ENCODE measurements at places on chromosomes 5 and 9.

DNA sequence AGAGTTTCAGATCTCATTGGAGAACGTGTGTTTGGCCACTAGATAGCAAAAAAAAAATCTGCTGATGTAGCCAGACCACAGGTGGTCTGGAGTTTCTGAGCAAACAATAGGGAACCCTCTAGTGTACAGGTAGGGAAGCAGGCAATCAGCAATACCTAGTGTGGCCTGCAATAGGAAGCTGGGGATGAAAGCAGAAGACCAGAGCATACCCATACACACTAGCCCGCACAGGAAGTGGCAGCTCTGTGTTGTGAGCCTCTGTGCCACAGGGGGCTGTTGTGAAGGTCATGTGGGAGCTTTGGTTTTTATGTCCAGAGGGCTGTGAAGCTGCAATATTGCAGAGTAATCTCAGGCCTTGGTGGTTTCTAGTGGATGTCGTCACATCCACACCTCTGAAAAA is 81.2 kb downstream of the MTAP start:
- DNase-seq, result no peak

- DNase-seq, result no peak
Observed at GRCh38 chr5:41347569-41347968, 134.2 kb upstream of the C6 start.

DNA sequence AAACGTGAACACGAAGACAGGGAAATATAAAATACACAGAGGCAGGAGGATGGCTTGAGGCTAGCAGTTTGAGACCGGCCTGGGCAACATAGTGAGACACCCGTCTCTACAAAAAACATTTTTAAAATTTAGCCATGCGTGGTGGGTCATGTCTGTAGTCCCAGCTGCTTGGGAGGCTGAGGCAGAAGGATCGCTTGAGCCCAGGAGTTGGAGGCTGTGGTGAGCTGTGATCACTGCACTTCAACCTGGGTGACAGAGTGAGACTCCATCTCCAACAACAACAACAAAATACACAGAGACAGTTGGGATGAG is 55.1 kb downstream of the SUSD1 start:
- DNase-seq, result no peak

- DNase-seq, result no peak
Observed at GRCh38 chr5:109961751-109962150, 272.0 kb downstream of the MAN2A1 start.

DNA sequence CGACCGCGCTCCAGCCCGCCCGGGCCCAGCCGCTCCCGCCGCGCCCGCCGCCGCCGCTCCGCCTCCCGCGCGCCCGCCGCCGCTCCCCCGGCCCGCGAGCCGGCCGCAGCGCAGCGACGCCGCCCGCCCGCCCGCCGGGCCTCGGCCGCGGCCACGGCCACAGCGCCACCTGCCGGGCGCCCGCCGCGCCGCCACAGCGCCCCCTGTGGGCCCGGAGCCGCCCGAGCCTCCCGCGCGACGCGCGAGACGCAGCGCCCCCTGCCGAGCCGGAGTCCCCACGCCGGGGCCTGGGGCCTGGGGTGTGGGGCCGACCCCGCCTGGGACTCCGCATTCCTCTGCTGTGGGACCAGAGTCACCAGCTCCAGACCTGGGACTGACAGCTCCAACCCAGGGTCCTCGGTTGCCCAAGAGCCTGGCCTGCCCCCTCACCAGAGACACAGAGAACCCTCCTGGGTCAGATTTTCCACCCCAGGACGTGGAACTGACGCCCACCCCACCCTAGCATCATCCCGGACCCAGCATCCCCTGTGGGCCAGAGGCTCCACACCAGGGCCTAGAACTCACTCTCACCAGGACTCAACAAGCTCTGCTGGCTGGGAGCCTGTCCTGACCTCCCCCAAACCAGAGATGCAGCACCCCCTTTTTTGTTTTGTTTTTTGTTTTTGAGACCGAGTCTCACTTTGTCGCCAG is at the start of gene RAPGEF1:
Gene RAPGEF1, minus strand, starts transcription at position 118 of the 690 bp plus-strand sequence. CDS start 246 bp downstream, outside the sequence.
- peak; percentile 86 for DNase-seq

GRCh38 chr9:129549139-129549538 is 71.8 kb downstream of the C9orf50 start:
- DNase-seq, result no peak

DNA sequence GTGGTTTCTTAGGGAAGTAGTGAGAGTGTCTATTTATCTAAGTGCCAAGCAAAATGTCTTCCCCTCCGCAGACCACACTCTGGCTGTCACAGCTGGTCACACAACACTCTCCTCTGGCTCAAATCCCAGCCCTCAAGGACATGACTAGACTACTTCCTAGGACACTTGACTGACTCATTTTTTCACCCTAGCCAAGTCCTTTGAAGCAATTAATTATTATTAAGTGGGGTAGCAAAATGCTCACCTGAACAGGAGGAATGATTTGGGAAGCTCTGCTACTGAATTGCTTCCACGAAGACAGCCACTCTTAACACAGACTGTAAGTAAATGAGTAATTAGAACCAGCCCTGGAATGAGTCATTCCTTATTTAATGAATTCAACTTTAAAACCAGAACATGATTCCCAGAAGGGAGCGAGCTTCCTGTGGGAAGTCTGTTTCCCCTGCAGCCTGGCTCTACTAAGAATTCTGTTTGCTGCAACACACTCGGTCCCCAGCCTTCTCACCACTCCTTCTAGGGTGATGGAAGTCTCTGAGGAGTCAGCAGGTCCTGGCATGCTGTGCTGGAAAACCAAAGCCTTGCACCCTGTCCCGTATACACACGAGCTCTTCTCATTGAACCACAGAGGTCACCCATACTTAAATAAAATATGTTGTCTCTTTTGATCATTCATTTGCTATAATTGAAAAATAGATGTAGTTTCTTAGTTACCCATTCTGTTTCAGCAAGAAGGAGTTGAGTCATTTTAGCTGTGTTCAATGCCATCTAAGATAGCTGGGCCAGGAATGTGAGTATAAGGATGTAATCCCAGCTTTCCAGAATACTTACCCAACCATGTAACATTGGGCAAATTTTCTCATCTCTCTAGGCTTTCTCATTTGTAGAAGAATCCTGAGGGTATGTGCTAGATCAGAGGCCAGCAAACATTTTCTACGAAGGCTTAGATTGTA is 218.6 kb upstream of the RASEF start:
- peak; percentile 42 for DNase-seq

GRCh38 chr9:128182893-128183588 is 8.3 kb downstream of the CIZ1 start:
- DNase-seq, result no peak

- DNase-seq, result no peak
Observed at GRCh38 chr5:146024034-146024433, 81.3 kb downstream of the PLAC8L1 start.

DNA sequence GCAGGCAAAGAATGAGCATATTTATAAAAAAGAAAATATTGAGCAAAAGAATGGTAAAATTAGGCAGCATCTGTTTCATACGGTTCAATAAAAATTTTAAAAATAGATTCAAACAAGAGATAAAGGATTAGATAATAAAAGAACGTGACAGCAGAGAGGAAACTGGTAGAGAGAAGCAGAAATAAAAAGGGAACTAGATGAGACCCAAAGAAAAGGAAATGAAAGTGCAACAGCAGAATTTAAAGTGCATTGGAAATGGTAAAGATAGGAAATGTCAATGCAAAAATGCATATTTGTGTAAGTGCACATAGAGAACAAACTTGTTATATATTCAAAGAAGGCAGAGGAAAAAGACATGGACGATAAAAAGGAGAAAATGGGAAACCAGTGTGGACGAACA is 70.2 kb downstream of the SUSD1 start:
- no peak for DNase-seq

DNA sequence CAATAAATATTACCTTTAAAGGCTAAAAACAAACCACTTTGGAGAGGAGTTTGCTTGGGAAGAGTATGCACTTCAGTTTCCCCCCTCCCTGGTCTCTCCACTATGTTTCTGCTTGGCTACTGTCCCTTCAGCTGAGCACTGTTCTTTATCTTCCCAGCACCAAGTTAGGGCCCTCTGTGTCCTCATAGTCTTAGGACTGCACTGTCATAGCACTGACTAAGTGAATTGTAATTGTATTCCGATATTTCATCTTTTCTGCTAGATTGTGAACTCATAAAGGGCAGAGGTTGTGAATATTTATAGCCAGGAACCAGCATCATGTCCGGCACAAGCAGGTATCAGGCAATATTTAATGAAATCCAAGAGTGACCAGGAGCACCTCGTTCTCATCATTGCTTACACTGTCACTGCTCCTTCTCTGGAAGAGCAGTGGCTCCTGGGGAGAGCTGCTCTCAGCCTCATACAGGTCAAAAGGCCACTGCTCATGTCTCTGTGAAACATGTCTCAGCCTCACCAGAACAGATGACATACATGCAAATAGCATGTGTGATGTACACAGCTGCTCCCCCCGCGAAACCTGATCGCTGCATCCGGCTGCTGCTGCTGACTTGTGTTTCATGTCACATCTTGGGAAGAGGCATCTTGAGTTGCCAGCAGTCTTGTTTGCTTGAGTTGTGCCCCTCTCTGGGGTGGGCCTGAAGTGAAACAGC is 279.7 kb upstream of the MSX2 start:
- DNase-seq, result no peak

DNA sequence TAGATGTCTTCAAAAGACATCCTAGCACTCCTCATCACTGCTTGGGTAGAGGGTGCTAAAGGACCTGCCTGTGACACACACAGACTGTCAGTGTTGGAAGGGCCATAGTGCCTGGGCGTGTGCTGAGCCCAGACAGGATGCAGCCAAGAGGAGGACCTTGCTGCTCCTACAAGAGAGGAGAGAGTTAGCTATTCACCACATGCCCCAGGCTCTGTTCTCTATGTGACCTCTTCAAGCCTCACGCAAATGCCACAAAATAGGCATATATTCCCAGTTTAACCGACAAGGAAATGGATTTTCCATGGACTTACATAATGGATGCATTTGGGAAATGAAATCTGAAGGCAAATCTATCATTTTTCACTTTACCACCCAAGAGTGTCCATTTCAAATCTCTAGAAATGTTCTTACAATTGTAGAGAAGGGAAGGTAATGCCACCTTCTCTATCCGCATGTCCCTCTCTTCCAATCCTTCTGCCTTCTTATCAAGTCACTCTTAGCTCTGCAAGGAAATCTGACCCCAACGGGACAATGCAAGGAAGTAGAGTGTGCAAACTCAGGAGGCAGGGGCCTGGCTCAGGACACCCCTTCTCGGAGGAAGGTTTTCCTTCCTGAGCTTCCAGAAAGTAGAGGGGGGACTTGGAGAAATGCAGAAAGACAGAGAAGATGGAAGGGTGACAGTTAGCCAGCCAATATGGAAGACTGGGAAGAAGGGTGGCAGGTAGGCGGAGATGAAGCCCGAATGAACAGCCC is 49.5 kb downstream of the TRIM32 start:
- no peak for DNase-seq

DNA sequence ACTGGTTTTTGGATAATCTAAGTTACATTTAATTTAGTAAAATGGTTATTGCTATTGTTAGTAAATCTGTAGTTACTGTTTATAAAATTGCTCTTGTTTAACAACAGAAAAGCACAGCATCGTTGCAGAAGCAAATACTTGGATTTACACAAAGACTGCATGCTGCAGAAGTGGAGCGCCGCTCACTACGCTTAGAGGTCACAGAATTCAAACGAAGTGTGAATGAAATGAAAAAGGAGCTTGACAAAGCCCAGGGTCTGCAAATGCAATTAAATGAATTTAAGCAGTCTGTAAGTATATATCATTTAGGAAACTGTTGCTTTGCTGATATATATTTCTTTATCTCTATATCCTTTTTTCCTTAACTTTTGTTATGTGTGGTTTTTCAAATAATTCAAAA is 226.0 kb downstream of the CCDC171 start:
- DNase-seq, result no peak

DNA sequence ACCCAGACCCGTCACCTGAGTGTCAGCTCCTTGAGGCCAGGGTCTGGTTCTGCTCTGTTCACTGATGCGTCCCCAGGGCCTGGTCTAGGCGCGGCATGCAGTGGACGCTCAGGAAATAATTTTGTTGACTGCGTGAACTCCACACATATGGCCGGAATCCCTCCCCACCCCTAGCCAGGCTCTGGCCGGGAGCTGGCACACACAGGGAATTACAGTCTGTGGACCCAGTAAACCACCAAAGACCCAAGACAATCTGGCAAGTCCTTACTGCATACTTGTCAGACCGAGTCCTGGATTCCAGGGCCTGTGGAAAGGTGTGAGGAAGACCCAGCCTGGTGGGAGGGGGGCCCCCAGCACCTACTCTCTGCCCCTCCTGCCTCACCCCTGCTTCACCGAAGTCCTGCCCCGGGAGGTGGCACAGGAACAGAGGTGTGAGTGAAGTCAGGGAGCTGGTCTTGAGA is 113.0 kb upstream of the IER5L start:
- no peak for DNase-seq

- DNase-seq, result no peak
Observed at GRCh38 chr5:56631719-56632118, 183.6 kb upstream of the MAP3K1 start.

DNA sequence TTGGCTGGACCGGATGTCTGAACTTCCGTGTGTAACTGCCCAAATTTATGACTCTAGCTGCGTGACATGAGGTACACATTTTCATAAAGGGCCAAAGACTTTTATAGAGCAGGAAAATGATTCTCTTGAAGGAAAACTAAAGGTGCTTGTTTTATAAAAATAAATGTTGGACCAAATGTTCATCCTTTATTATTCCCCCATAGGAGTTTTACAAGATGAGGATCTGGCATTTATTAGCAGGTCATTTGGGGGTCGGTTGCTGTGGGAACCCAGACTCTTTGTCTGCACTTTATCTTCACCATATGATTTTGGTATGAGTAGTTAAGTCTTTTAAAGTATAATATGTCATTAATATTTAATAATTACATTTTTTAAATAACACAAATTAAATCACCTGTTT is 571.2 kb downstream of the EFNA5 start:
- DNase-seq, result no peak

- DNase-seq, result no peak
Observed at GRCh38 chr9:134519375-134520070, 122.1 kb upstream of the COL5A1 start.

GRCh38 chr9:133837627-133838597 is 99.8 kb upstream of the SARDH start:
- DNase-seq, result no peak

- no peak for DNase-seq
Observed at GRCh38 chr5:54285686-54286085, 24.7 kb downstream of the ARL15 start.

GRCh38 chr9:11749396-11749795 is 943.8 kb upstream of the TYRP1 start:
- DNase-seq, result no peak

DNA sequence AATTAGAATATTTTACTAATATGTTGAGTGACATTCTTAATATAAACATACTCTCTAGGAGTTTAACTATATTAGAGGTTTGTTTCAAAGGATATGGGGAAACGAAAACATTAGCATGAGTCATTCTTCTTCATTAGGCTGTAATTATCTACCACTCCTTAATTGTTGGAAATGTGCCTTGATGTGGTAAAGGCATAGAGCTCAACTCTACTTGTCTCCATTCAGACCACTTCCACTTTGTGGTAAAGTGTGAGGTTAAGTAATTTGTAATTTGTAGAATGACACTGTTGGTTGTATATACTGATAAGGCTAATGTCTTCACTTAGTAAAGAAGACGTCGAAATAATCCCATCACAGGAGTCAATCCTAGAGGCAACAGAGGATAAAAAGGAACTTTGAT is 58.1 kb downstream of the HAPLN1 start:
- no peak for DNase-seq

GRCh38 chr9:98798254-98798653 is 1.9 kb upstream of the ANKS6 start:
- no peak for DNase-seq

GRCh38 chr9:137683262-137683864 is 64.6 kb downstream of the EHMT1 start:
- DNase-seq, result no peak

GRCh38 chr5:10289353-10289752 is 18.3 kb downstream of the CMBL start:
- no peak for DNase-seq

- no peak for DNase-seq
Observed at GRCh38 chr5:175893466-175893865, 22.1 kb downstream of the CPLX2 start.

Data from urothelium cell line (cell line).